ENCODE measurements at places on chromosomes 2 and 18.

DNA sequence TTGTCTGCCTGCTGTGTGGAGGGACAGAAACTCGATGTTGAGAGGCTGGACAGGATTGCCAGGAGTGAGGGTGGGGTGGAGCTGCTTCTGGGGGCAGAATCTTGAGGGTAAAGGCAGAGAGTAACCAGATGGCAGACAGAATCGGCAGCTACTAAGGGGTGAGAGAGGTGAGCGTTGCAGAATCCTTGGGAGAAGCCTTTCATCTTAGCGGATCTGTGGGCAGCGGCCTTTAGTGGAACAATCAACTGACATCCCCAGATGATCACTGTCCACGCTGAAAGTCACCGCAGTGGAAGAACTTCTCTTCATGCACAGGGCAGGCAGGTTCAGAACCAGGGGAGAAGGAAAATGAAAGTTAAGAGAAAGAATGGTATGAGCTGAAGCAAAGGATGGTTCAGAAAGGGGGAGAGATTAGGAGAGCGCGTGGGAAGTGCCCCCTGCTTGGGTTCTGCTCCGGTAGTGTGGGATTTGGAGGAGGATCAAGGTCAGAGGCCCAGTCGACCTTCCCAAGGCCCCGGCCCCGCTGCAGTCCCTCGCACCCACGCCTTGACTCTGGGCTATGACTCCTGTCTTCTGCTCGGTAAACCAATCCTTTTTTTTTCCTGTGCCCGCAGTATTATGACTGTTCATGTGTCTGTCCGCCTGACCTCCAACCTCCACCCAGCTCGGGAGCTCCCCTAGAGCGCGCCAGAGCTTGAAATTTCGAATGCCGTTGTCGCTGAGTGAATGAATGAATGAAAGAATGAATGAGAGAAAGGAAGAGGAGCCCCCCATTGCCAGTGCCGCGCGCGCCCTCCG lies 584 bp downstream of the BOLA3 start:
- DNase-seq = no peak

GRCh38 chr2:19819097-19820065 lies 82.4 kb downstream of the TTC32 start:
- no peak for DNase-seq

DNA sequence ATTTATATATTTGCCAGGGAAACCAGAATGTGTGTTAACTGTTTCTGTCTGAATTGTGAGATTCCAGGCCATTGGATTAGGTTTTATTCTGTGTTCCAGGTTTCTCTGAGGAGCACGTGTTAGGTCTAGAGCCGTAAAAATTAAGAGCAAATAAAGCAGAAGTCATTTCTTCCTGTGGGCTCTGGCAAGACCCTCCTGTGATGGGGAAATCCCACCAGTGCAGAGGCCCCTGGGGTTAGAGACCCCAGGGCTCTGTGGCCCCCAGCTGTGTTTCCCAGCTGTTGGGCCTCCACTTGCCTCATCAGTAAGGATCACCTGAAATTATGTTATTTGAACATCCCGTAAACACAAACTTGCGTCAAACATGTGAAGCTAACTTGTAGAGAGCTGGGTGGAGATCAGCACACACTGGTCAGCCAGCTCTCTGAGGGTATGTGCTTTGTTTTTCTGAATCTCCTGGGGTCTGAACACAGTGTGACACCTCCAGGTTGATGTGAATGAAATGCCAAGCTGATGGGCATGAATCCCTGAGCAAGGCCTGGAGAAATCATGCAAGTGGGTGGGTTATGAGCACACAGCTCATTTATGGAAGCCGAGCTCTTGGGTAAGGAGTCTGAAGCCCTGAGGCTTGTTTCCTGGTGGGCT lies 50.3 kb downstream of the HK2 start:
- DNase-seq = no peak

GRCh38 chr2:125861461-125861860 lies 794.5 kb upstream of the GYPC start:
- DNase-seq = no peak

GRCh38 chr2:18559531-18560030 lies 872 bp downstream of the RDH14 start:
- DNase-seq = no peak

DNA sequence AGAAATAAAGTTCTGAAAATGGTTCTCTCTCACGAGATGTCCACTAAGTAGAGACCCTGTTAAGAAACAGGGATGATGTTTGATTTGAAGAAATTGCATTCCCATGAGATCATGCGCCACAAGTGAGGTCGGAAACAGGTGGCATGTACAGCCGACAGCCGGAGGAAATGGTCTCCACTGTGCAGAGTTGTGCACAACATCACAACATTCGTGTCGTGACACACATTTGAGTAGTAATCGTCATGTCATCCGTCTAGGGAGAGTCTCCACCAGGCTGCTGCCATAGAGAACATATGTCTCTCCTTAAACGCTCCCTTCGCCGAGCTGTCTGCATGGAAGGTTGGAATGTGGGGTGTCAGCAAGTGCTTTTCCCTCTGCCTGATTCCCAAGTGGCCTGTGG lies 84.7 kb downstream of the ASAP2 start:
- no peak for DNase-seq

DNA sequence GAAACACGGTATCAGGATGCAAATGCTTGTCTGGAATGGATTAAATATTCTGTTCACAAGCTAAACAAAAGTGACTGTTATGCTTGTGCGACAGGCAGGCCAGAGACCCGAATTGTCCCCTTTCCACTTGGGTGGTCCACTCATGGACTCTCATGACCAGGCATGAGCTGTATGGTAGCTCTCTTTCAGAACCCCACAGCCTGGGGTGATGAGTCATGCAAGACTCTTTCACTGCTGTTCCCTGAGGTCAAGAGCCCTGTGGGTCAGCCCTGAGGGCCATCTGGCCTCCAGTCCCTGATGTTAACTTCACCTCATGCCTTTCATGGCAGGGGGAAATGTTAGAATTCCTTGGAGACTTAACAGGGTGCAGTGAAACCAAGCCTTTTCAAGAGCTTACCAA lies 13.7 kb upstream of the SAP130 start:
- no peak for DNase-seq

DNA sequence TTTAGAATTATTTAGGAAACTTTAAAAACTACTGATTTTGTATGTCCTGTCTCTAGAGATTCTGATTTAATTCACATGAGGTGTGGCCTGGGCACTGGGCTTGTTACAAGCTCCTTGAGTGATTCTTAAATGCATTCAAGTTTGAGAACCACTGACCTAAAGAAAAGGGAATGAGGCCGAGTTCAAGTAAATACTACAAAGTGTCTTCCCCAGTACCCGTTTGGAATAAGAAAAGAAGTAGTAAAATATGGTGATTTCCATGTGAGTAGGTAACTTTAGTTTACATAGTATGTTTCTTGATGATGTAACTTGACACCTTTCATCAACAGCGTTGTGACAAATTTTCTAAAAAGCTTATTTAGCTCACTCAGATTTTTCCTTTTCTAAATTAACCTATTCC lies 1022.9 kb upstream of the NRXN1 start:
- DNase-seq = no peak

DNA sequence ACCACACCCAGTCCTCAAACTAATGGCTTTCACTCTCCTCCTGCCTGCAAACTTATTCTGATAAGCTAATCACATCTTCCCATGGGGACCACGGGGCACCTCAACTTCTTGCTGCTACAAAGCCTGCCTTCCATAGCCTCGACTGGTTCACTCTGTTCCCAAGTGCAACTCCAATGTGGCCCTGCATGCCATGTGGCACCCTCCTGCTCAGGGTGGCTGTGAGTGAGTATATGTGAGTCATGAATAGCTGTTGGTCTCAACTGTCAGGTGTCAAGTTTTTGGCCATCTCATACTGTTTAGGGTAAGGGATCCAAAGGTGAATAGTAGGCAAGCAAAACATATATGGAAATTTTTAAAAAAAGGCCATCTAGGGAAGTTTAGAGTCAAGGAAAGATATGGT lies 276.1 kb upstream of the DCC start:
- no peak for DNase-seq

- no peak for DNase-seq
These were observed 477.8 kb downstream of the EIPR1 start for GRCh38 chr2:2899826-2900225.

DNA sequence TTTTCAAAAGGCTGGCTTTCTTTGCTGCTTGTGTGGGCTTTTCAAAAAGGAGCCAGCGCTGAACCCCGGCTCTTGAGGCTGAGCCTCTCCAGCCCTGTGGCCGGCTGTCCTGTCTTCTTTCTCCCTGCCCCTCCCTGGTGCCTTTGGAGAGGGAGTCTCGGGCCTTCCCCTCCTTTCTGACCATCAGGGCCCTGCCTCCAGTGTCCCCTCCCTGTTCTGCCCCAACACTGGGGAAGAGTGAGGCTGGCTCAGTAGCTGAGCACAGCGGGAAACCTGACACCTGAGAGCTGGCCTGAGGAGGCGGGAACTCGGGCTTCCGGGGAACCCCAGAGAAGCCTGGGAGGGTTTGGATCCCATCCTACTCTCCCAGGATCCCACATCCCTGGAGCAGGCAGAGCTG lies 232.1 kb downstream of the LOXHD1 start:
- no peak for DNase-seq

- DNase-seq = no peak
These were observed 14.3 kb downstream of the NPAS2 start for GRCh38 chr2:100834221-100834620.

DNA sequence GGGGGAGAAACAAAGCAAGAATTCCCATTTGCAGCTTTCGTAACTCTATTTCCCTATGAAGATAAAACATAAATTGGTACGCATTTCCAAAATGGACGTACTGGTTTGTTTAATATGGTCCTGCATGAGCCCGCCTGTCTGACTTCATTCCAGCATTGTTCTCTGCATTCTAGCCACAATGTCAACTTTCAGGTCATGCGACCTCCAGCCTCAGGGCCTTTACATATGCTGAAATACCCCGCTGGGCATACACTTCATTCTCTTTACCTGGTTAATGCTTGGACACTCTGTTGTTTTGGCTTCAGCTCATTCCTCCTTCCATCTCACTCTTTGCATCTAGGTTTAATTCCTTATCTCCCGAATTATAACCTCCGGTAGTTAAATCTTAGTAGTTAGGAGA lies 103.7 kb upstream of the DNMT3A start:
- no peak for DNase-seq

DNA sequence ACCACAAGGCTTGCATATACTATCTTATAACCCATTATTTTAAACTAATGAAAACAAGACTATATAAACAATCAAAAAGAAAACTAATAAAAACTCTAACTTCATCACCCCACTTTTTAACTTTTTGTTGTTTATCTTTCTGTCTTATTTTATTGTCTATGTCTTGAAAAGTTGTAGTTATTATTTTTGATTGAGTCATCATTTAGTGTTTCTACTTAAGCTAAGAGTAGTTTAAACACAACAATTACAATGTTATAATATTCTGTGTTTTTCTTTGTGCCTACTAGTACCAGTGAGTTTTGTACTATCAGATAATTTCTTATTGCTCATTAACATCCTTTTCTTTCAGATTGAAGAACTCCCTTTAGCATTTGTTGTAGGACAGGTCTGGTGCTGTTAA lies 318.7 kb upstream of the ATP5MC3 start:
- DNase-seq = no peak

GRCh38 chr2:96528006-96528699 lies 8.4 kb upstream of the ARID5A start:
- no peak for DNase-seq

DNA sequence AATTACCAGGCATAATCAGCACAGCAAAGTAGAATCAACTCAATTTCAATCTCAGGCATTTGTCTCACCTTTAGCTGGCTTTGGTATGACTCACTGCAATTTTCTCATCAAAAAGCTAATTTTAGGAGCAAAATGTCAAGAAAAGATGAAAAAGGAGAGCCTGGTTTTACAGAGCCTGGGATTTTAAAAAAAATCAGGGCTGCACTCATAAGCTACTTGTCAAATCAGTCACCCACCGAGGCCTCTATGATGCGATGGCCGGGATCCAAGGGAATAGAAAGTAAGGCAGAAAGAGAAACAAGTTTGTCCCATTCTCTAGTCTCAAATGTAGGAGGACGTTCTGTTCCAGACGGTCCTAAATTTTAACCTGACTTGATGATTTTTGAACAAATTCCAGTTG lies 170.9 kb downstream of the SOCS6 start:
- DNase-seq = no peak

- DNase-seq = no peak
These were observed 139.3 kb upstream of the EPAS1 start for GRCh38 chr2:46157966-46158310.

GRCh38 chr2:159892990-159893810 lies 95.2 kb upstream of the CD302 start:
- no peak for DNase-seq

- DNase-seq = no peak
These were observed 53.1 kb upstream of the TMEM87B start for GRCh38 chr2:112001942-112002341.

DNA sequence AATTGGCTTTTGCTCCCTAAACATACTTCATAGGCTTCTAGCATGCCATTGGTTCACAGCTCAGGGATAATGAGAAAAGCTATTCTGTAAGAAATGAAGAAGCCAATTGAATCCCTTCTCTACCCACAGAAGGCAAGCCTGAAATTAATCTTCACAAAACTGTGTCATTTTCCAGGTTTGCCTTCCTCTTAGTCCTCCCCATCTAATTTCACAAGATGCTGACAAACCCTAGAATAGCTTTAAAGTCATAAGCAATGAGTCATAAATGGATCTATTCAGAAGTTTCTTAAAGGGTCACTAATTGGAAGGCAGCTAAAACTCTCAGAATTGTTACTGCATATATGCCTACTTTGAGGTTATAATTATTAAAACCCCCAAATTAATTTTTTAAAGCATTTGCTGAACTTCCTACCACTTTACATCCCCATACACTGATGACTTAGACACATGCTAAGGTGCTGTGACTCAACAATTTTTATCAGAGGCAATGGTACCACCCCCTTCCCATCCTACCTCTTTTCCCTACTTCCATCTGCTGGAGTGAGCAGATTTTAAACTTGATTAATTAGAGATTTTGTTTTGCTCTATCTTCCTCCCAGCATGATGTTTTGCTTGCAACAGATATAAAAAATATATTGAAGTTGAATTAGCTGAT lies 51.3 kb upstream of the NABP1 start:
- no peak for DNase-seq

DNA sequence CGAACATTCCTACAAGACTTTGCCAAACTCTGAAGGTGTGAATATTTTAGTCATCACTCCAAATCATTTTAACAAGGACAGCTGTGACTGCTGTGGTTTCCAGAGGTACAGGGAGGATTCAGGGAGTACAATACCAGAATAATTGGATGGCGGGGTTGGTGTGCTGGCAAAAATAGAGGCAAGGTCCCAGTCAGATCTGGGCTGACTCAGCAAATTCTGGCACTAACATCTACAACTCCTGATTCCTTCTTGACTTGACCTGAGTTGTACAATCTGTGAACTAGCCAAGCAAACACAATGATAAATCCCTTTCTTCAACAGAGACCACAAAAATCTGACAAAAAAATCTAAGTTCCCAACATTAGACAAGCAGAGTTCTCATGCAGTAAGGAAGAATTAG lies 40.4 kb downstream of the RMP24 start:
- DNase-seq = no peak
